ENCODE measurements at places on chromosomes 5 and 9. TPM values are rescaled to one million over a fixed set of nuclear protein-coding genes. Genes with fewer than 3 reads are reported as not detected.

Gene DOCK2
- 0.47 TPM for polyA plus RNA-seq

Gene C9orf50
- 0.20 TPM for polyA plus RNA-seq

Gene IGFBPL1
- polyA plus RNA-seq, result not detected

Gene LEAP2
- polyA plus RNA-seq, result 0.36 TPM

Gene ITK
- not detected for polyA plus RNA-seq

Gene HACD4
- polyA plus RNA-seq, result 1.5 TPM
